Astrocyte (in vitro differentiated cells and primary cell): ENCODE measurements at places on chromosomes 5 and 9. TPM values are rescaled to one million over a fixed set of nuclear protein-coding genes. Genes with fewer than 3 reads are reported as not detected.

NUP214 gene
- 30.5 and 33.4 TPM in 2 replicates for total RNA-seq

BARHL1 gene
- total RNA-seq = not detected in 2 replicates

ORM2 gene
- not detected in 2 replicates for total RNA-seq

PRLR gene
- total RNA-seq = 0.93 and 0.99 TPM in 2 replicates

- DNase-seq = no peak
- no peaks in the 10 kb centered on the region for H3K27me3 ChIP-seq
- peaks cover 21% of the 10 kb centered on the region for H3K4me1 ChIP-seq
- no peak overlapping the region for H3K27ac ChIP-seq
- H3K4me3 ChIP-seq = no peak overlapping the region
- no peaks in the 10 kb centered on the region for H3K36me3 ChIP-seq
Measured at GRCh38 chr9:38000735-38001134, 68.3 kb downstream of the SHB start.

- H3K36me3 ChIP-seq = no peaks in the 10 kb centered on the region
- H3K4me1 ChIP-seq = no peaks in the 10 kb centered on the region
- H3K27ac ChIP-seq = no peak overlapping the region
- DNase-seq = no peak
Measured at GRCh38 chr5:1135696-1136525, 24.0 kb upstream of the SLC12A7 start.

- no peak for DNase-seq
- H3K27me3 ChIP-seq = no peaks in the 10 kb centered on the region
- no peaks in the 10 kb centered on the region for H3K4me1 ChIP-seq
- no peak overlapping the region for H3K27ac ChIP-seq
- H3K4me3 ChIP-seq = no peak overlapping the region
- no peaks in the 10 kb centered on the region for H3K36me3 ChIP-seq
Measured at GRCh38 chr5:178545176-178545575, 45.0 kb downstream of the COL23A1 start.

DNA sequence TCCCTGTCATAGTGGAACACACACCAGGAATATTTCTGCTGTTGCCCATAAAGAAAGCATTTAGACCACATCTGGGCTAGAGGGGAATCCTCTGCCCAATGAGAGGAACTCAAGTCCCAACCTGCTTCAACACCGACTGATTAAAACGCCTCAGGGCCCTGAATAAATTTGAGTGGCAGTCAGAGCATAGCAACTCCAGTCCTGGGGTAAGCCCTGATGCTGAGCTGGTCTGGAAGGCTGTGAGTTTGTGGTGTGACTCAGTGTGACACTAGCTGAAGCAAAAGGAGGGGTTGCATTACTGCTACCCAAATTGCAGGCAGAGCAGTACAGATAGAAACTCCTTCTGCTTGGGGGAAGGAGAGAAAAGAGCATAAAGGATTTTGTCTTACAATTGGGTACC is 148.3 kb downstream of the PRDM9 start:
- H3K4me1 ChIP-seq = no peaks in the 10 kb centered on the region
- no peak for DNase-seq
- no peaks in the 10 kb centered on the region for H3K36me3 ChIP-seq
- H3K27me3 ChIP-seq = no peaks in the 10 kb centered on the region

DNA sequence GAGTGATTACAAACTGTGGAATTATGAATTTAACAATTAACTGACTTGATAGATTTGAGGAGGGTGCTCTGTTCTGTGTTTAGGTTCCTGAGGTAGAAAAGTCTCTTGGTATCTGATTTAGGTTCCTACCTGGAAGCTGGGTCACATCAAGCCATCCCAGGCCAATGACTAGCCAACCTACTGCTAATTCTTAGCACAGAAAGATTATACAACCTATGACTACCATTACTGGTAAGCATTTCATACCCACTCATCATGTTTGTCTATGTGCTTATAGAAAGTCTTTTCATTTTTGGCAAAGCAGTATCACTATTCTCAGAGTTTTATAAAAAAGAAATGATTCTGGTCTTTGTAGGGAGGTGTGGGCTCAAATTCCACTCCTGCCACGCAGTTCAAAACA is 49.7 kb downstream of the GNAQ start:
- H3K27me3 ChIP-seq = no peaks in the 10 kb centered on the region
- no peak overlapping the region for H3K4me3 ChIP-seq
- H3K36me3 ChIP-seq = no peaks in the 10 kb centered on the region
- H3K4me1 ChIP-seq = peaks cover 24% of the 10 kb centered on the region
- no peak for DNase-seq

- DNase-seq = peak; percentile 16
- H3K4me3 ChIP-seq = no peak overlapping the region
- H3K4me1 ChIP-seq = peaks cover 14% of the 10 kb centered on the region
- no peak overlapping the region for H3K27ac ChIP-seq
Measured at GRCh38 chr9:110623462-110624025, 44.0 kb upstream of the SVEP1 start.

- no peaks in the 10 kb centered on the region for H3K36me3 ChIP-seq
- no peaks in the 10 kb centered on the region for H3K4me1 ChIP-seq
- H3K27ac ChIP-seq = no peak overlapping the region
- H3K4me3 ChIP-seq = no peak overlapping the region
Measured at GRCh38 chr5:92605591-92605990, 975.4 kb downstream of the NR2F1-AS1 start.

DNA sequence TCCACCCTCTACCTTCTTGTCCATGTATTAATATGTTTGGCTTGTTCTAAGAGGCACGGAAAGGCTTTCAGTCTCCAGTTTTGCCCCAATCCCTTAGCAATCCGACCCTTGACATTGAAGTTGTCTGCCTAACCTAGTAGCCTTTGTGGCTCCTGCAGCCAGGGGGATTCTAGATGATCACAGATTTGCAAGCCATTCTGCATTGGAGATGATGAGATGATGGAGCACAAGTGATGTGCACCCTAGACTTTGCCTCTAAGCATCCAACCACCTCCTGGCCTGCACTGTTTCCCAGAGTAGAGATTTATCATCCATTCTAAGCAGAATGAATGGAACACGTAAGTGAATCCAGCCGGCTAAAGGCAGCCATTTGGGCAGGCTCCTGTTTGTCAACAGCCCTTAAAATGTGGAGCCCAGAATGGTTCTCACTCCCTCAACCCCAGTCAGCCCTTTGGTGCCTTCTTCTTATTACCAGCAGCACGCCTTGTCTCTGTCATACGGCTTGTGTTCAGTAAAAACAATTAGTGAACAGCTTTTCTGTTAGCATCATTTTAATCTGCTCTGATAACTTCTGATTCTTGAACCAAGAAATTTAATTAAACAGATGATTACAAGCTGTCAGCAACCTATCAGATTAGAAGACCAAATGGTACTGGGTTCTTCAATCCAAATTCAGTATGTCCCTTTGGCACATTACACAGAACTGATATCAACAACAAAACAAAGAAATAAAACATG is 5.7 kb upstream of the TRAF1 start:
- no peaks in the 10 kb centered on the region for H3K27me3 ChIP-seq
- no peak overlapping the region for H3K4me3 ChIP-seq
- no peak for DNase-seq
- peaks cover 52% of the 10 kb centered on the region for H3K4me1 ChIP-seq
- H3K27ac ChIP-seq = peak overlapping the region; percentile 89

DNA sequence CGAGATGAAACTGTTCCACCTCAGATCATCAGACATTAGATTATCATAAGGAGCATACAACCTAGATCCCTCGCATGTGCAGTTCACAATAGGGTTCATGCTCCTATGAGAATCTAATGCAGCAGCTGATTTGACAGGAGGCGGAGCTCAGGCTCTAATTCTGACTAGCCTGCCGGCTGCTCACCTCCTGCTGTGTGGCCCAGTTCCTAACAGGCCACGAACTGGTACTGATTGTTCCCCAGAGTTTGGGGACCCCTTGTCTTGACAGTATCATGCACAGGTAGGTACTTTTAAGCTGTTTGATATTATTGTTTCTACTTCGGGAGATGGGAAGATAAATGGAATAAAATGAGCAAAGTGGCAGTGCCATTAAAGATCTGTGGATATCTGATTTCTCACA is 66.9 kb downstream of the ZCCHC7 start:
- DNase-seq = no peak
- H3K4me3 ChIP-seq = no peak overlapping the region
- no peak overlapping the region for H3K27ac ChIP-seq
- H3K36me3 ChIP-seq = no peaks in the 10 kb centered on the region

GRCh38 chr9:129400971-129401622 is 219.8 kb downstream of the C9orf50 start:
- H3K4me1 ChIP-seq = peaks cover 15% of the 10 kb centered on the region
- DNase-seq = no peak
- H3K27ac ChIP-seq = no peak overlapping the region
- H3K4me3 ChIP-seq = no peak overlapping the region
- H3K36me3 ChIP-seq = no peaks in the 10 kb centered on the region
- H3K27me3 ChIP-seq = no peaks in the 10 kb centered on the region

DNA sequence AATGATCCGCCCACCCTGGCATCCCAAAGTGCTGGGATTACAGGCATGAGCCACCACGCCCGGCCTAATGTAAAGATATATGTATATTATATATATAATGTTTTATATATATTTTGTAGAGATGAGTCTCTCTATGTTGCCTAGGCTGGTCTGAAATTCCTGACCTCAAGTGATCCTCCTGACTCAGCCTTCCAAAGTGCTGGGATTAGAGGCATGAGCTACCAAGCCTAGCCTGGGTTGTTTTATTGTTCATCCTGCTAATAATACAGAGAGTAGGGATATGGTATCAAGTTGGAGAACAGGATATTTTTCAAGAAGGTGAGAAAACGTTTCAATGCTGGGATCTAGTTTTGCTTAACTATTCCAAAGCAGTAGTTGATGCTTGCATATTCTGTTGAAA is 2.9 kb downstream of the SEC24A start:
- no peak overlapping the region for H3K4me3 ChIP-seq
- no peak overlapping the region for H3K27ac ChIP-seq
- H3K4me1 ChIP-seq = peaks cover 9% of the 10 kb centered on the region

- H3K4me3 ChIP-seq = no peak overlapping the region
- H3K27ac ChIP-seq = no peak overlapping the region
- no peak for DNase-seq
- no peaks in the 10 kb centered on the region for H3K36me3 ChIP-seq
- H3K27me3 ChIP-seq = no peaks in the 10 kb centered on the region
Measured at GRCh38 chr9:133484671-133485437, 6.0 kb upstream of the SLC2A6 start.

- H3K27me3 ChIP-seq = no peaks in the 10 kb centered on the region
- H3K4me3 ChIP-seq = no peak overlapping the region
- H3K27ac ChIP-seq = no peak overlapping the region
- H3K36me3 ChIP-seq = no peaks in the 10 kb centered on the region
- DNase-seq = no peak
Measured at GRCh38 chr5:137407090-137407489, 92.0 kb downstream of the SPOCK1 start.

- H3K36me3 ChIP-seq = no peaks in the 10 kb centered on the region
- no peaks in the 10 kb centered on the region for H3K4me1 ChIP-seq
- DNase-seq = no peak
- H3K27ac ChIP-seq = no peak overlapping the region
- H3K27me3 ChIP-seq = no peaks in the 10 kb centered on the region
Measured at GRCh38 chr5:152427721-152428120, 22.6 kb upstream of the NMUR2 start.
